ENCODE measurements at places on chromosomes 16 and 17. TPM values are rescaled to one million over a fixed set of nuclear protein-coding genes. Genes with fewer than 3 reads are reported as not detected.

Gene CEMP1
- 7.1 TPM for polyA plus RNA-seq

- DNase-seq = no peak
Measured at GRCh38 chr16:57022445-57022844, 33.1 kb downstream of the NLRC5 start.

Gene DPEP3
- polyA plus RNA-seq = not detected

- no peak for DNase-seq
Measured at GRCh38 chr16:86690970-86691369, 112.6 kb downstream of the FOXL1 start.

- no peak for DNase-seq
Measured at GRCh38 chr17:29102741-29103181, 59.8 kb downstream of the PIPOX start.

GRCh38 chr16:72924537-72924926 is 123.4 kb downstream of the ZFHX3 start:
- no peak for DNase-seq

DNA sequence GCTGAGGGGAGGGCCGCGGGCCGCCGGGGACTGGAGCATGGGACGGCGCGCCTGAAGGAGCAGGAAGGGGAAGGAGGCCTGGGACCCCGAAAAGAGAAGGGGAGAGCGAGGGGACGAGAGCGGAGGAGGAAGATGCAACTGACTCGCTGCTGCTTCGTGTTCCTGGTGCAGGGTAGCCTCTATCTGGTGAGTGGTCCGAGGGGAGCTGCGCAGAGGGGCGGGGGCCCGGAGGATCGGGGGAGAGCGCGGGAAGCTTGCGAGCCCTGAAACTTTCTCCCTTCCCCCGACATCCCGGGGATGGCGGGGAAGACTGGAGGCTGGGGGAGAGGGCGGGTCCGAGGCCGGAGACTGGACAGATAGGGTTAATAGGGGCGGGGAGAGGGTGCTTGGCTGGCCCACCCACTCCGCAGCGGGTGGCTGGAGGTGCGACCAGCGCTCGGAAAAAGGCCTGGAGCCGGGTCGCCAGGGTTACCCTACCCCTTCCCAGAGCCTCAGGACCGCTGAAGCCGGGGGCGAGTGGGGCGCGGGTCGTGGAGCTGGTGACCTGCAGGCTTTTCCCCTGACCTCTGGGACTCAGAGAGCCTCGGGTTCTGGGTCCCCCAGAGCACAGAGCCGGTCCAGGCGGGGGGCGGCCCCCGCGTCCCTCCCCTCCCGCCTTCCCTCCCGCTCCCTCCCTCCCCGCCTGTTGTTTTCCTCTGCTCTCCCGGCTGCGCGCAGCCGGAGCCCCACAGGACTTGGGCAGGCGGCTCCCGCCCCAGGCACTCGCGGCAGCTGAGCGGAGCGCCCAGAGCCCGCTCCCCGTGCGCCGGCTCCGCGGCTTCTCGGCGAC is 631 bp downstream of the NXPH3 start:
- DNase-seq = no peak

Gene AHSP
- 3.0 TPM for polyA plus RNA-seq

DNA sequence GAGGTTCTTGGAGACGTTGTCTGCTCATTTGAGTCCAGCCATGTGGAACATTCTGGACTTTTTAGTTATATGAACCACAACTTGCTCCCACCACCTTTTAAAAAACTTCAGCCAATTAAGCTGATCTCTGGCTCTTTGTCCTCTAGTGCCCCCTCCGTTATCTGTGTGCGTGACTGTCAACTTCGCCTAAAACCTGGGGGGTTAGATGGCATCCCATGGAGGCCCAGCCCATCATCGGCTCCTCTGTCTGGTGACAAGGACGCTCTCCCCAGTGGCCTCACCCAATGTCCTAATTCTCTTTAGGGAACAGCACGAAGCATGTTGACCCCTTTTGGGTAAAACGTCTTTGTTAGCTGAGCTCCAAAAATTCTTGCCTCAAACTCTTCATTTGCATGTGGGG is 341.0 kb upstream of the TNRC6C start:
- DNase-seq = no peak

GRCh38 chr17:78252701-78253635 is 21.5 kb downstream of the TMEM235 start:
- no peak for DNase-seq

Gene PRSS33
- 0.18 TPM for polyA plus RNA-seq

DNA sequence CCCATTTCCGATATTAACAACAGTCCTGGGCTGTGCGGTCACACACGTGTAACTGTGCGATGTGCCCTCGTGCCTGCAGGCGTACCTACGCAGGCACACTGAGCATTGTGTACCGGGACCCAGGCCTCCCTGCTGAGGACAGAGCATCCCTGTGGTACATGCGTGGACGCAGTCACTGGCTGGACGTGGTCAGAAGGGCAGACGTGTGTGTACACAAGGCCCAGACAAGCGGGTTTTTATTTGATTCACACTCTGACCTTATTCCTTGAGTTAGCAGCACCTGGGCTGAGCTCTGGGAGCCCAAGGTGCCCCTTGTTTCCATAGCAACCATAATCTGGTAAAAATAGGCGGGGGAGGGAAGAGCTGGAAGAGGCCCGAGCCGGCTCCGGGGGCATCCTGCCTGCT is 19.5 kb downstream of the RAP1GAP2 start:
- DNase-seq = no peak

- no peak for DNase-seq
Measured at GRCh38 chr17:49121696-49122292, 10.8 kb upstream of the B4GALNT2 start.

Gene GPR142
- polyA plus RNA-seq = 0.16 TPM

DNA sequence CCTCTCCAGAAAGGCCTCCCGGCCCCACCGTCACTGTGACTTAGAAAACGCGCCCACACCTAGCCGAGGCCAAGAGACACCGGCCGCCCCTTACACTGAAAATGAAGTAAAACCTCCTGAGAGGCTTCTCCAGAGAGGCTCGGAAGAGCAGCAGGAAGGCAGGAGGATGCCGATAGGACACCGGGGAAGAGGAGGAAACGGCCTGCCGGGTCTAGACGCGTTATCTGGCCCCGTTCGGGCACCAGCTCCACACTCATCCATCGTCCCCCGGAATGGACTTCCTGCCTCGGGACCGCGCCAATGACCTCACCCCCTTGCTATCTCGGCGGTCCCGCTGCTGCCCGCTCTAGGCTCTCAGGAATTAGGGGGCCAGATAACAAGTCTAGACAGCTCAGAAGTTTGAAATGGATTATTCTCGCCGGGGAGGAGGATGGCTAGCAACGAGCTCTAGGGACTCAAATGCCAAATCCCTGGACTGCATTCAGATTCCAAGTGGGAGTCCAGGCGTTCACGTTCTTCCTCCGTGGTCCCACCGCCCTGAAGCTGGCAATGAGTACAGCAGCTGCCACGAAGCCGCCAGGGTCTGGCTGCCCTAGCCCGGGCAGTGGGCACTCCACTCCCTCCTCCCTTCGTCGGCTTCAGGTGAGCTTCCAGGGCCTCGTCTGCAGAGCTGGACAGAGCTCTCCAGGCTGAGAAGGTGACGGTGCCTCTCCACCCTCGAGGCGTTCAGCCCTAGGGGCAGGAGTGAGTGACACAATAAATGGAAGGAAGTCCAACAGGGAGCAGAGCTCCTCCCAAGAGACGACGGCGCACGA is 350.9 kb downstream of the FOXL1 start:
- DNase-seq = no peak

DNA sequence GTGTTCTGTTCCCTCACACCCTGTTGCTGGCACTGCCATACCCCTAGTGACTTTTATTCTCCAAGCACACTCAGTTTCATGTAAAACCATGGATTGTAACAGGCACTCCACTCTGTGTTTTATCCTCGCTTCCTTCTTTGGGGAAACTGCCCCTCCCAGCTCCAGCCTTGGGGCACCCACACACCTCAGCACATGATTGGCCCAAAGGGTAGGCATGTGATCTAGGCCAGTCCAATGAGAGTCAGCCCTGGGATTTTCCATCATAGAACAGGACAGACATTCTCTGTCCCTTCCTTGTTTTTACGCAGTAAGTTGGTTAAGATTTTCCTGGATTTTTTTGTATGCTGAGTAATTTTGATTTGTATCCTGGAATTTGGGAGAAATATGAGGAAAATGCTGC is 115.4 kb downstream of the C16orf95 start:
- no peak for DNase-seq

- no peak for DNase-seq
Measured at GRCh38 chr16:14548933-14549788, 80.9 kb downstream of the PARN start.

GRCh38 chr16:11386791-11387546 is 41.7 kb downstream of the RMI2 start:
- no peak for DNase-seq

Gene KRTAP4-6
- not detected for polyA plus RNA-seq

Gene CBFA2T3
- 3.2 TPM for polyA plus RNA-seq

GRCh38 chr17:27818401-27819105 is 18.2 kb upstream of the NOS2 start:
- peak; percentile 41 for DNase-seq

DNA sequence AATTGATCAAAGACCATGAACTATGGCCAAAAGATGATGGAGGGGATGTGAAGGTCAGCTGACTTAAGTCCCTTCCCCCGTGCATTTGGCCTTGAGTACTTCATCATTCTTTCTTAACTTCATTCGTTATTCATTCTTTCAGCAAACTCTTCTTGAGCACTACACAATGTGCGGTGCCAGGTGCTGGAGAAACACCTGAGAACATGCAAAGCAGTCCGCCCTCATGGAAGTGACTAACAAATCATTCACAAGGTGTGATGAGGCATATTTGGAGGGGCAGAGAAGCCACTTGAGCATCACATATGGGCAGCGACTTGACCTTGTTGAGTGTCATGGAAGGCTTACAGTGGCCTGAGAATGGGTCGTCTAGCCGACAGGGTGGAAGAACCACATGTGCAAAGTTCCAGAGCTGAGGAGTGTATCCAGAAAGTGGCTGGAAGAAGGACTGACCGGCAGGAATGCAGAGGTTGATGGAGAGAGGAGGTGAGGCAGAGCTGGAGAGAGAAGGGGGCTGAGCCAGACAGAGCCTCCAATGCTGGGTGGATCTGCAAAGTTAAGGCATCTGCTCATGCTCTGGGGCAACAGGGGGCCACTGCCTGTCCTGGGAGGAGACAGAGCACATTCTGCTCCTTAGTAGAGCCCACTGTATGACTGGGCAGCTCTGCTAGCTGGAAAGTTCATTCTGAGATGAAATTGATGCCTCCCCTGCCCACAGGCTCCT is 25.1 kb upstream of the EIF1 start:
- no peak for DNase-seq

Gene ALOX12
- polyA plus RNA-seq = 2.0 TPM

DNA sequence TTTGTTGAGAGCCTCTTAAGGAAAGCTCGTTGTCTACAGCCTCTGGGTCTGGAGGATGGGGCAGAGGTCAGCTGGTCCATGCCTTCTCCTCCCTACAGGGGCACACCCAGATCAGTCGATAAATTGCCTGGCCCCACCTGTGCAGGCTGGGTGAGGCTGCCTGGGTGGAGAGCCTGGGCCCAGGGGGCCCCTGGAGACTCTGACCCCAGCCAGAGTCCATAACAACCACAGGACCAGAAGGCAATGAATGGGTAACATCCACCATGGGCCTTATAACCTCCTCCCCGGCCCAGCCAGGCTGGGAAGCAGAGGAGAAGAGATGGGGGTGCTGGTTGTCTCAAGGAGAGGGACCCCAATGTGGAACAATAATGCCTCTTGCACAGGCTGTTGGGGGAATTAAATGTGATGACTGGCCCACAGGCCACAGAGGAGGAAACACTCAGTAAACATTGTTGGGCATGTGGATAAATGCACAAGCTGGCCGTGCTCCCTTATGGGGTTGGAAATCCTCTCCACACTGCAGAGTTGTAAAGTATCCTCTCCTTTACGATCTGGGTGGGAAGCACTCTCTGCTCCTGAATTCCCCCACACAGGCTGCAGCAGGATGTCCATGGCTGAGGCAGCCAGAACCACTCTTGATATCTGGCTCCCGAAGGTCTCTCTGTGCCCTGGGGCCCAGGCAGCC is 56.7 kb upstream of the TOB1 start:
- DNase-seq = no peak

DNA sequence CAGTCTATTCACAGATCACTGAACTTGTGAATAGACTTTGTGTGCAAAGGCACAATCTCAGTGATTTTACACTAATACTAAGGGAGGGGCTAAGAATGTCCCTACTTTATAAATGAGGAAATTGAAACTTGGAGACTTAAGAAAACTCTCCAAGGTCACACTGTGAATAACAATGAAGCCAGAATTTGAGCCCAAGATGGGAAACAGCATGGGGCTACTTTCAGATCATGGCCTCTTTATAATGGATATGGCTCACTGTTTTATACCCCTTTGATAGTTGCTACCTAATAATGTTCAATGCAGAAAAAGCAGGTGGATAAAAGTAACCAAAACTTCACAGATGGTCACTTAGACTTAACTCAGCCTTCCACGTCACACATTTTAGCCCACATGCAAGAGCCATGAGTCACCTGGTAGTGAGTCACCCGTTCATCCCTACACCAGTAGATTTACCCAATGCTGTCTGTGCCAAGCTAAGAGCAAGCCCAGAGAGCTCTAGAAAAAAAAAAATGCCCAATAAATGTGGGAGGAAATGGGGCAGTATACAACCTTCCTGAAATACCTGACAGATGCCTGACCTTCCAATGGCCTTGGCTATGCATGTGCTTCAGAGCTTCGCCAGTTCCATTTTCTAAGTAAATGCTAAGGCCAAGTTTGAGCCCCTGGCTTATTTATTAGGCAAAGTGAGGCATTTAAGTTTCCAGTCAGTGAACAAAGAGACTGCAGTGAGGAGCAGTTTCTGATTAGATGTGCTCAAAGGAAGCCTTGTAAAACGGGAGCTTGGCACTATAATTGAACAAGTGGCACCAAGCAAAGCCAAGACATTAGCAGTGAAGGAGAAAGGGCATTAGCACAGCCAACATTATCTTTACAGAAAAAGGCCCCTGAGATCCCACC is 219.7 kb downstream of the TMEM114 start:
- no peak for DNase-seq

Gene STX1B
- 2.8 TPM for polyA plus RNA-seq

DNA sequence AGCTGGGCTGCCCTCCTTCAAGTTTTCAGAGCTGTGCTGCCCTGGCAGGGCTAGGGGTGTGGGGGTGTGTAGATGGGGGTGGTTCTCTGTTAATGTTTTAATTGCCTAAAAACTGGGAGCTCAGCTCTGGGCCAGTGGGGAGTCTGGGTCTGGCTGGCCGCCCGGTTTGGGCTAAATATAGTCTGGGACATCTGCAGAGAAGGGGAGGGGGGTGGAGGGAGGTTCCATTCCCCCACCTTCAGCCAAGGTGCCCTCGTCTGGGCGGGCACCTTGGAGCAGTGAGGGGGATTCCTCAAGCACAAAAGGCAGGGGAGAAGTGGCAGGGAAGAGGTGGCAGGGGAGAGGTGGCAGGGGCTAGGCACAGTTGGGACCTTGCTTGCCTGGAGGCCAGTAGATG is 13.0 kb downstream of the RARA start:
- no peak for DNase-seq

- no peak for DNase-seq
Measured at GRCh38 chr17:17152385-17152784, 53.7 kb downstream of the PLD6 start.

GRCh38 chr16:68590201-68590994 is 51.3 kb downstream of the ZFP90 start:
- DNase-seq = peak; percentile 33

DNA sequence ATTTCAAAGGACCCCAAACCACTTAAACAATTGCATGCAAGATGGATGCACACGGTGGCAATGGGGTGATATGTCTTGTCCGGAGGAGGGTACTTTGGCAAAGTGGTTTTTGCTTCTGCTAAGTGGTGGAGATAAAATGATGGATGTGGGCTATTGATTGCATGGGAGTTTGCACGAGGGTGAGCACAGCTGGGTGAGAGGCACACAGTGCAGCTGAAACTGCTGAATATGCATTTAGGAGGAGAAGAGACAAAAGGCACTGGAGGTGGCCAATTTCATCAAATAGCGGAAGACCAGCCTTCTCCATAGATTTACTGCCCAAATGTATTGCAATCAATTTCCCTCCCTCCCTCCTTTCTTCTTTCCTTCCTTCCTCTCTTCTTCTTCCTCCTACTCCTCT is 414.4 kb upstream of the EEF2KMT start:
- DNase-seq = no peak

Data from left renal pelvis (tissue), 4 donors.